ENCODE measurements at places on chromosomes 2 and 18. TPM values are rescaled to one million over a fixed set of nuclear protein-coding genes. Genes with fewer than 3 reads are reported as not detected.

DNA sequence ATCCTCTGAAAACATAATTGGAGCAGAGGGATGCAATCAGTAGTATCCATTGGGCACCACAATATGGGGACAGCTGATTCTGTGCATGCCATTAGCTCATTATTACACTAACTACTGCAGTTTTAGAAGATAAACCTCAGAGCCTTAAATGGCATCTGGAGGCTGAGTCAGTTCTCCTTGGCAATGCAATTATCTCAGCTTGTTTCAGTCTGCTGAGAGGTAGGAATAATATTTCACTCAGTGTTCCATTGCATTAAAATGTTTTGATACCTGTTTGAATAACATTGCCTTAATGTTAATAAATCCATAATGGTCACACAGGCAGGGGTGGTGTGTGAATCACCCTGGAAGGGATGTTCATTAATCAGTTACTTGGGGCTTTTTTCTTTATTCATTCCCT is 309.6 kb downstream of the LRRTM1 start:
- no peak for DNase-seq

The GPR75 gene
- 2.5 TPM for total RNA-seq

DNA sequence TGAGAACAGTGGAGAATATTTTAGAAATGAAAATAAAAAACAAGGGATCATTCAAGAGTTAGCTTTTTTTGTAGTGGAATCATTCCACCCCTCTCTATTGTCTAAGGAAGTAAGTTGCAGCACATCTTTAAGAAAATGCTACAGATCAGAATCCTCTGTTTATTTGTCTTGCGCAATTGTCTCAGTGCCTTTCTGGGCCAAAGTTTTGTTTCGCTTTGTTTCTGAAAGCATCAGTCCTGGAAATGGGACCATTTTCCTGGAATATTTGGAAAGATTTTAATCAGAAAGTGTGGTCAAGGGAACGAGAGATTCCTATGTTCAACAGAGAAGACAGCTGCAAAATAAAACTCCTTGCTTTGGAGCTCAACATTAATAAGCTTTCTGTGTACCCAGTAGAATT is 74.0 kb downstream of the NRXN1 start:
- DNase-seq = no peak

GRCh38 chr2:240640939-240641338 is 15.7 kb downstream of the GPR35 start:
- no peak for DNase-seq

- no peak for DNase-seq
These were observed 83.0 kb downstream of the ACSL3 start for GRCh38 chr2:222943820-222944219.

GRCh38 chr18:48893608-48894600 is 56.9 kb downstream of the SMAD7 start:
- no peak for DNase-seq

GRCh38 chr2:239908308-239908707 is 116.8 kb downstream of the NDUFA10 start:
- peak; percentile 19 for DNase-seq

The SPC25 gene
- not detected for total RNA-seq

DNA sequence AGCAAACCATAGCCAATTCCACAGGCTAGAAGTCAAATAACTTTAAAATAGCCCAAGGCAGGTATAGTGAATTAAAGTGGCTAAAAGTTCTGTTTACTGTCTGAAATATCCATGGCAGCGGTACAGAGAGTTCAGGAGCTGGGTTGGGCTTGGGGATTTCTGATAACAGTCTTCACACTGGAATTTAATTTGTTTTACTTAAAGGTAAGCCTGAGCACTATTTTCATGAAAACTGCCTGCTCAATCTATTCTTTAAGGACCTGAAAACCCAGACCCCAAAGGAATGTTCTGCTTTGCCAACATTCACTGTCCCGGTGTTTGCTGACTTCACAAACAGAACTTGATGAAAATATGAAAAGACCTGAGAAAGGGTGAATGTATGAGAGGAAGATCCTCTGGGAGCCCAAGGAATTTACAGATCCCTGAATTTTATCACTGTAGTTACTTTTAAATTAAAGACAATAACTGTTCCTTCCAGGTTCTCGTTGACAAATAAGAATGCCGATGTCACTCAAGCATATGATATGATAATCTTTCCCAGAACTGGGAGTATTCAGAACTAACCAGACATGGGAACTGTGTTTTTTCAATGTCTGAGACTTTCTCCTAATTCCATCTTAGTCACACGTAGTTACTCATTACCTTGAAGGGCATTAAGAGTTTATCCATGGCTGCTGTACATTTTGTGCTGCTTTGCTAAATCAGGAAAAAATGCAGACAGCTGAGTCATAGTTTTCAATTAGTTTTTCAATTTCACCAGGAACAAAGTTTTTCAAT is 28.3 kb upstream of the ITGB6 start:
- DNase-seq = no peak

The LHCGR gene
- not detected for total RNA-seq

DNA sequence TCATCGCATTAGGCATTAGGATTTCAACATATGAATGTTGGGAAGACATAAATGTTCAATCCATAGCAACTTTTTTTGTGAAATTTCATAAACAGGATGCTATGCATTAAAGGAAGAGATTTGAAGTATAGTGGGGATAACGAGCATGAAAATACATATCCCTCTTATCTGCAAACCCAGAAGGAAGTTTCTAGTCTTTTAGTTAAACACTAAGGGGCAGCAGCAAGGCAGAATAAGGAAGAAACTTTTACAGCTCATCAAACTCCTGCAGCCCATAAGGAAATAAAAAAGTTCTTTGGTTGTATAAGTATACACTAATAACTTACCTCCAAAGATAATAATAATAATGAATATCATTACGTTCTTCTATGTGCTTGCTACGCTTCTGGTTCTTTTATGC is 81.5 kb downstream of the CD226 start:
- DNase-seq = no peak

GRCh38 chr2:28717339-28717758 is 34.3 kb upstream of the PPP1CB start:
- no peak for DNase-seq

The FABP1 gene
- 975 TPM for total RNA-seq

- no peak for DNase-seq
These were observed 13.0 kb downstream of the RRM2 start for GRCh38 chr2:10135296-10136089.

The OSR1 gene
- 0.17 TPM for total RNA-seq

The NT5DC4 gene
- not detected for total RNA-seq

The PLCD4 gene
- 0.05 TPM for total RNA-seq

The CAPN13 gene
- total RNA-seq = 0.42 TPM

- no peak for DNase-seq
These were observed 14.7 kb downstream of the CUL3 start for GRCh38 chr2:224570328-224570993.

- DNase-seq = no peak
These were observed 230.8 kb downstream of the ANAPC1 start for GRCh38 chr2:111653103-111653624.

DNA sequence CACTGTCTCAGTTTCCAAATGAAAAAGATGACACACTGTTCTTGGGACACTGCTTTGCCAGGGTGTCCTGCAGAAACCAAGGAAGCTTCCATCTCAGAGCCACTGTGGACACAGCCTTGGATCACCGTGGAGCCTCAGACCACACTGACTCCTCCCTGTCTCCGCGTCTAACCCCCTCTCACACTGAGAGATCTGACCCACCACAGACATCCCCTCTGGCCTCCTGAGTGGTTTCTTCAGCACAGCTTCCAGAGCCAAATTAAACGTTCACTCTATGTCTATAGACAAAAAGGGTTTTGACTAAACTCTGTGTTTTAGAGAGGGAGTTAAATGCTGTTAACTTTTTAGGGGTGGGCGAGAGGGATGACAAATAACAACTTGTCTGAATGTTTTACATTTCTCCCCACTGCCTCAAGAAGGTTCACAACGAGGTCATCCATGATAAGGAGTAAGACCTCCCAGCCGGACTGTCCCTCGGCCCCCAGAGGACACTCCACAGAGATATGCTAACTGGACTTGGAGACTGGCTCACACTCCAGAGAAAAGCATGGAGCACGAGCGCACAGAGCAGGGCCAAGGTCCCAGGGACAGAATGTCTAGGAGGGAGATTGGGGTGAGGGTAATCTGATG is 113.4 kb upstream of the PKDCC start:
- no peak for DNase-seq

DNA sequence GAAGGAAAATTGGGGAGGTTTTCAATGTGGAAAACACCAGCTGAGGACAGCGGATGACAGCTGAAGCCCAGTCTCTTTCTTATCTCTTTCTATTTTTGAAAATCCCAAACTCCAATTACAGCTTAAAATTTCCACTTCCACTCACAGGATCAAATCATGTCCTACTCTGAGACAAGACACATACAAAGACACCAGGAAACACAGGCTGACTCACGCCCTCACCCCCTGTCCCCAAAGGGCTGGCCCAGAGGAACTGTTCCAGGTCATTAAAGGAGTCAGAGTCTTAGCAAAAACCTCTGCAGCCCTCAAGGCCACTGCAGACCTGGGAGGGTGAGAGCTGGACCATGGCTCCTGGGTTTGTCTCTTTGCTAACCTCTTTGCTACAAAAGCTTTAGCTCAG is 143.1 kb upstream of the CAPN13 start:
- no peak for DNase-seq
